AG20443 (cell line): ENCODE measurements at places on chromosomes 11 and 22.

- DNase-seq = no peak
Measured at GRCh38 chr11:93933230-93933629, 82.8 kb upstream of the VSTM5 start.

DNA sequence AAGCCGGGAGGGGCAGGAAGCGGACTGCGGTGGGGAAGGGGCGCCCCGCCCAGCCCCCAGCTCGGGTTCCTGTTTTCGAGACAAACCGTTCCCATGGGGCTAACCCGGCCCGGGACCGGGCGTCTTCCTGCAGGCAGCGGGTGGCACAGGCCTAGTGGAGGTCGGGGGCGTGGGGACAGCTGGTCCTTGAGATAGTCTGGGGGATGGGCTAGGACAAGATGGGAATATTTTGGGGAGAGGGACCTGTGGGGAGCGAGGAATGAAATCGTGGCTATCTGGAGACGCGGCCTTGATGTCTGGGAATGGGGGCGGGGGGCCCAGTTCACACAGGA, 1.2 kb upstream of the RASGRP2 start:
- no peak for DNase-seq

DNA sequence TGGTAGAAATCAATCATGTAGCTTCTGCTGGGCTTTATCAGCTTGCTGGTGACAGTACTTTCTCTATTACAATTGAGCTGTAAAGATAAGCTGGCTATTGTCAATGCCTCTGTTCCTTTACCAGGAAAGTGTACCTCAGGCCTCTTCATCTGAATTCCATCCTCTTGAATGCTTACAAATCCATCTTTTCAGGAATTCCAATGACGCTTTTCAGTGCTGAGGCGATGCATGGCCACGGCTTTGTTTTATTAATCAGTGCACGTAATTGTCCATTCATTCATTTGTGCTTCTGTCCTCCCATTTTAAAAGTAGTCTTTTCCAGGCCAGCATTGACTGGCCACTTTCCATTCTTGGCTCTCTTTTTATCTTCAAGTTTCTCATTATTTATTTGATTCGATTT, 202.0 kb downstream of the PGR start:
- DNase-seq = no peak

GRCh38 chr11:73258104-73259035, 13.8 kb upstream of the P2RY6 start:
- no peak for DNase-seq

DNA sequence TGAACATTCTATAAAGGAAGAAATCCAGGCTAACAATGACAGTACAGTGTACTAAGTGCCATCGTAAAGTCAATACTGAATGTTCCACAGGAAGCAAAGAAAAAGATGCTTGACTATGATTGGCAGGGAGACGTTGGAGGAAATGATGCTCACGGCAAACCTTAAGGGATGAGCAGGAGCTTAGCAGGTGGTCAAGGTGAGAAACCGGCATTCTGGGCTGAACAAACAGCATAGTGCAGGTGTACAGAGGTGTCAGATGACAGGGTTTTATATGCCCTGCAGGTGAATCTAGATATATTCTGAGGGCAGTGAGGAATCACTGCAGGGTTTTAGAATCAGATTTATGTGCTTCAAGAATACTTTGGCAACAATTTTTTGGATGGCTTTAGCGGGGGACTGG, 85.3 kb upstream of the HEPHL1 start:
- DNase-seq = no peak

GRCh38 chr11:898540-899190, 11.9 kb downstream of the CHID1 start:
- DNase-seq = peak; percentile 33

GRCh38 chr11:70210051-70210501, 7.0 kb downstream of the FADD start:
- peak; percentile 79 for DNase-seq

DNA sequence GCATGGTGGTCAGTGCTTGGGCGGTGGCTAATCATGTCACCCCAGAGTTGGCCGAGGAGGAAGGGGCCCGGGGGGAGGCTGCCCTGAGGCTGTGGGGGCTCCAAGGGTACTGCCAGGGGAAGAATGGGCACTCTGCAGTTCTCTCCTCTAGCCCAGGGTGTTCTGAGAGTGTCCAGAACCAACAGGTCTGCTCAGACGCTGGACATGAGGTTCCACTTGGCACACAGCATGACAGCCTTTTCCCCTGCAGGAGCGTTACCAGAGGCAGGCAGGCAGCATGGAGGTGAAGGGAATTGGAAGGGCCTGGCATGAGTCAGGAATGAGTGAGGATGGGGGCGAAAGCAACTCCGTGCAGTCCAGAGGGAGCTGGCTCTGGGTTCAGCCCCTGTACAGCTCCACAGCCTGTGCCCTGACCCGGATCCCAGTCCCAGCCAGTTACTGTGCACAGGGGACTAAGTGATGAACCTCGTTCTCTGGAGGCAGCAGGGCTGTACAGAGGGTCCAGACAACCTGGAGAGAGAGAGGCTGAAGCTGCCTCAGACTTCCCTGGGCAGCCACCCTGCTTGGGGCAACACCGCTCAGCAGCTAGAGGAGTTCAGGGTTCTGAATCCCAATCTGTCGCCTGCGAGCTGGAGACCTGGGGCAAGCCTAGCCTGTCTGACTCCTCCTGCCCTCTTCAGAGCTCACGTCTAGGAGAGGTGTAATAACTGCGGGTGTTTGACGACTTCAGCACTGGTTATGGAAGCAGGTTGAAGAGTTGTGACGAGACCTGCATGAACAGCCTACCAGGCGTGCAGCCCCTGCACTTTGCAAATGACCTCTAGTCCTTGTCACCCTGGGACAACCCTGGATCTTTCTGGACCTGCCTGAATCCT, 14.7 kb upstream of the TUB start:
- no peak for DNase-seq

GRCh38 chr11:32071811-32072210, 19.1 kb upstream of the RCN1 start:
- peak; percentile 84 for DNase-seq

DNA sequence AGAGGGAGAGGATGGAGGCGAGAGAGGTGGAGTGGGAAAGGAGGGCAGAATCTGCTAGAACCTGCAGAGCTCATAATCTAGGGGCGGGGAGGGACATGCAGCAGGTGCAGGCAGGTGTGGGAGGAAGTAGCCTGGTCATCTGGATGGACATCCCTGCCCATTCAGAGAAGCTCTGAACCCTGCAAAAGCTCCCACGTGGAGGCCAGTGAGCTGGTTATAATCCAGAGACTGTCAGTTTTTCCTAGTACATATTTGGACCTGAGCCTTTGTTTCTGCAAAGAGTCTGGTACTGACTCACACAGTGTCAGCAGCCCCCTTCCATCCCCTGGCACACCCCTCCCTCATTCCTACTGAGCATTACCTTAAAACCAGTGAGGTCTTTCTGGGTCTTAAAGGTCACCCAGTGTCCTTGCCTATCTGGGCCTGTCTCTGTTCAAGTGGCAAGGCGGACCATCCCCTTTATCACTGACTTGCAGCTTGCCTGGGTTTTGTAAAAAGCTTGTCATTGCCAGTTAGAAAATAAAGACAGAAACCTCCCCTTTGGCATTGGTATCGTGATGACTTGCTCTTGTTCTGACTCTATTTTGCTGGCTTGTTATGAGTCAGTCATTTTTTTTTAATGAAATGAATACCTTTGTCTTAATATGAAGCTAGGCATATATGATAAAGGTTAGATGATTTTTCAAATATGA, 26.1 kb downstream of the PTPRJ start:
- peak; percentile 80 for DNase-seq

- no peak for DNase-seq
Measured at GRCh38 chr11:105857728-105858127, 164.3 kb downstream of the MSANTD4 start.

DNA sequence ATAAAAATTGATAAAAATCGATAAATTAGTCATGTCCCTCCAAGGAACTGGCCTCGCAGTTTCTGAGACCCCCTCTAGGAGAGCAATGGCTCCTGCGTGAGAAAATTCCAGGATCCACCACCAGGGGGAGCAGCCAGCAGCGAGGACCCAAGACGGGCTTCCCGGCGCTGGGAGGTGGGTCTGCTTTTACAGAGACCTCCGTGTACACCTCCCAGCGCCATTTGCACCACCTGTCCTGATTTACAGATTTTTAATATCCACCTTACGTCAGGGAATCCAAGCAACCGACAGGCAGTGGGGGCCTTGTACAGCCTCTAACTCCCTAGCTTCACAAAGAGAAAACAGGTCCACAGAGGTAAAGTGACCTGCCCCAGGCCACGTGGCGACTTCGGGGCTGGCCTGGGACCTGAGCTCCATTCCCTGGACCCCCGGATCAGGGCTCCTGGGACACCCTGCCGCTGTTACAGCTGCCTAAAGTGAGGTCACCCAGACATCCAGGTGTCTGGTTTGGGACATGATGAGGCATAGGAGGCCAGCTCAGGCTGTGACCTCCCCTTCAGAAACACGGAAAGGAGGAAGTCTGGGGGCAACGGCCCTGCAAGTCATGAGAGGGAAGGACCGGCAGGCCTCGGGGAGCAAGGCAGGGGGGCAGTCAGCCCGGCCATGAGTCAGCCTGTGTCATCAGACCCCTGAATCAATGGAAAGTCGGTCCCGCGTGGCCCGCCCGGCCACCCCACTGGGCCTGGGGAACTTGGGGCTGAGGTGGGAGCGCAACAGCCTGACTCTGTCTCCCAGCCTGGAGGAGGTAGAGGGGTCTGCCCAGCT, 3.5 kb downstream of the OSM start:
- DNase-seq = peak; percentile 80

DNA sequence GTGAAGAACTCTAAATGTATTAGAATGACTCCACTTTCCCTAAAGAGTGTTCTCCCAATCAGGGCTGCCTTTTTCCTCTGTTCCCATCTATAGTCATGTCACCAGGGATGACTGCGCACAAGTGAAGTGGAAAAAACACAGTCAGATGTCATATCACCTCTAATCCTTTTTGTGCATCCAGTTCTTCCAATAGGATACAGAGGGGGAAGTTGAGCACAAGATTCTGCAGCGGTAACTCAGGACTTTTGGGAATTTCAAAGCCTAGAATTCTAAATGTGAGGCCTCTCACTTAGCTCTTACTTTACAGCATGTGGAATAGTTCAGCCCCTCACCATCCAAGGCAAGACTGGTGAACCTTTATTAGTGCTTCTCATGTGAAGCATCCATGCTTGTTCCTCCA, 602.6 kb downstream of the NTM start:
- DNase-seq = no peak

DNA sequence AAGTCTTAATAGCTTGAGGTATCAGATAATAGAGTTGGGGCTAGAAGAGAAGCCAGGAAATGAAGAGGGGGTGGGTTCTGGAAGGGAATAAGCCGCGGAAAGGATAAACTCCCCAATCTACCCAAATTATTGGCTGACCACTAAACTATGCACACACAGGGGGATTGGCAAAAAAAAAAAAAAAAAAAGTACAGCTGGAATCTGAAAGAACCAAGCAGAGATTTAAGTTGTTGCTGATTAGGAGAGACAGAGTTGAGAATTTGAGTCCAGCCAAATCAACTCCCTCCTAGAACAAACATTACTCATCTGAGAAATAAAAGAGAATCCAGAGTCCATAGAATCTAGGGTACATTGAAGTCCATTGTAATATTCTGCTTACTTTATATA, 134.9 kb downstream of the CCDC81 start:
- no peak for DNase-seq

DNA sequence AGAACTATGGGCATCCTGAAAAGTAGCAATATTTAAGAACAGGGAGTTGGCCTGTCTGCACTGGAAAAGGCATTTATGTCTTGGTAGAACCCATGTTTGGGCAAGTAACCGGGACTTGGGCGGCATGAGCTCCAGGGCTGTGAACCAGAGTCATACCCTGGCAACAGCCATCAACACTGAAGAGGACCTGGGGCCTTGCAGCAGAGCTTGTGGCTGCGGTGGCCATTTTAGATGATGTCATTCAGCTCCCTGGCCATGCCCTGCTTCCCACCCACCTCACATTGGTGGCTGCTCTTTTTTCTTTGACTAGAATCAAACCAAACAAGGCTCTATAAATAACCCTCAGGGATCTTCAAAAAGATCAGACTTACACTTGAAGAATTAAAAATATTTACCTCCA, 26.6 kb downstream of the EHF start:
- peak; percentile 26 for DNase-seq

DNA sequence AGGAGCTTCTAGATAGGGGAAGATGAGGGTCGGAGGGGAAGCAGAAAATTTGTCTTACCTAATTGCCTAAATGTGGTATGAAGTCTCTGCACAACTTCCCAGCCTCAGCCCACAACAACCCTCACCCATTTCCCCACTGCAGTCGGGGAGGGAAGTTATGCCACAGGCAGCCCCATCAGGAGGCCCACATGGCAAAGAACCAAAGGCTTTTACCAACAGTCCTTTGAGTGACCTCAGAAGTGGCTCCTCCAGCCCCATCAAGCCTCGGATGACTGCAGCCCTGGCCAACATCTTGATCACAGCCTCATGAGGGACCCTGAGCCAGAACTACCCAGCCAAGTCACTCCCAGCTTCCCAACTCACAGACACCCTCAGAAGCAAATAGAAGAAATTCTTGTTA, 54.8 kb downstream of the CHST1 start:
- no peak for DNase-seq

DNA sequence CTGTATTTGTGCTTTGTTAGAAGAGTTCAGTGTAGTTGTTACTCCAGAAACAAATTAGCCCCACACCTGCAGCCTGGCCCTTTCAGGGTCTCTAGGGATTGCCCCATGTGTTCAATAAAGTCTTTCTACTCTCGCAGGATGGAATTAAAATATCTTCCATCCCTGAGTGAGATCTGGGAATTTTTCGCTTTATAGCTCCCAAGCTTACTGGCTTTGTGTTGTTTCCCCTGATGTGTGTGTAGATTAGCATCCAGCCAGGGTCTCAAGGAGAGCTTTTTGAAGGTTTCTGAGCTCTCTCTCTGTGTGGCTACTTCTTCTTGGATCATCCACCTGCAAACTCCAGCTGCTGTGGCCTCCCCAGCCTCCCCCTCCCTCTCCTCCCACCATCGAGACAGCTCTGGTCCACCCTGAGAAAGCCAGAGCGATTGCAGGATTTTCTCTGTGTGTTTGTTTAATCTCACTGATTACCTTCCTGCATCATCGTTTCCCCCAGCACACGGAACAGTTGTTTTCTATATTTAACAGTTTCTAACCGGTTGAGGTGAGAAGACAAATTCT, 553.5 kb downstream of the TBC1D22A start:
- DNase-seq = no peak

- DNase-seq = no peak
Measured at GRCh38 chr11:28969832-28970231, 861.6 kb downstream of the METTL15 start.

DNA sequence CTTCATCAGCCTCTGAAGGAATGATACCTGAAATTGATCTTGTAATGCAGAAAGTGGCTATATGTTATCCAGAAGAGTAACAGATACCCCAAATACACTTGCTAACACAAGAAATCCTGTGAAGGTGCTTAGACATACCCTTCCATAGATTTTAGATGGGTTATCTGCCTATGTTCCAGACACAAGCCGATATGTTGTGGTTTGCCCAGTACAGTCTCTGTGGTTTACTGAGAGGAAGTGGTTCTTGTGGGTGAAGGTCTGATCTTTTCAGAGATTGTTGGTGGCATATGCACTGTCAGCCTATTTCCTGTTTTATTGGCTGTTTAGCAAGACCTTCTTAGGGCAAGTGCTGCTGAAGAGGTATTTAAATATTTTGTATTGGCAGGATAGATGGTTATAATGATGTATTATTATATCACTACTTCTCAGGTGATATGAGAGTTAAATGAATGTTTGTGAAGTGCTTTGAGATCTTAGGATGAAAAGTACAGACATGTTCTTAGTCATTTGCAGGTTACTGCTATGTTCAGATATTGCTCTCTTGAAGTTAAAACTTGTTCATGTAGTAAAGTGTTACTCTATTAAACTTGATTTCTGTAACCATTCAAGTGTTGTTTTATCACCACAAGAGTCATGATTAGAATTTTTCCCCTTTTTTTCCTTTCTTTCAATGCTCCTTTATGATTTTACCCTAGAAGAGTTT, 8.2 kb downstream of the ARHGEF12 start:
- no peak for DNase-seq

- peak; percentile 94 for DNase-seq
Measured at GRCh38 chr22:37303821-37304274, 21.5 kb downstream of the CYTH4 start.
